ENCODE measurements at places on chromosomes 6 and 20.

DNA sequence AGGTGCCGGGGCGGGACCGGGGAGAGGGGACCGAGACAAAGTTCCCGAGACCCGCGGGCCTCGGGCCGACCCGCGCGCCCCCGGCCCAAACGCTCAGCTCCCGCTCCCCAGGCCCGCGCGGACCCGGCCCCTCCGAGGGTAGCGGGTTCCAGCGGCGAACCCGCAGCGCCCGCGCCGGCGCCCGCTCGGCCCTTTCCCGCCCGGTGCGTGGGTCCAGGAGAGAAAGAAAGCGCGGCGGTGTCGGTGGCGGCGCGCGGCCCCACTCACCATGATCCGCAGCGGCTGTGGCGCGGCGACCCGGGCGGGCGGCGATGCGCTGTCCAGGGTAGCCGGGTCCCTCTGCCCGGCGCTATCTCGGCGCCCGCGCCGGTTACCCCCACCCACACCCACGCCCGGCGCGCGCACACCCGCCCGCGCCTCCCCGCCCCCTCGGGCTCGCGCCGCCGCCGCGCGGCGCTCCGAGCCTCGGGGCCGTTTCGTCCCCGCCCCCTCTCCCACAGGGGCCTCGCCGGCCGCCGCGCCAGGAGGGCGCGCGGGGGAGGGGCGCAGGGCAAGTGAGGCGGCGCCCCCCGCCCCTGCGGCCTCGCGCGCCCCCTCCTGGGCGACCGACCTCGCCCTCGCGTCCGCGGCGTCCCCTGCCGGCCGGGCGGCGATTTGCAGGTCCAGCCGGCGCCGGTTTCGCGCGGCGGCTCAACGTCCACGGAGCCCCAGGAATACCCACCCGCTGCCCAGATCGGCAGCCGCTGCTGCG lies at the start of gene ELOVL2:
Gene ELOVL2 (minus strand): TSS at position 345 of the 751 bp plus-strand sequence. CDS start 75 bp downstream, at position 270.
- DNase-seq, result no peak

- DNase-seq, result no peak
These were observed 368.4 kb downstream of the THBS2 start for GRCh38 chr6:168885196-168885595.

- no peak for DNase-seq
These were observed 30.0 kb downstream of the ALDH5A1 start for GRCh38 chr6:24524805-24525204.

GRCh38 chr6:1481286-1481685 lies 91.9 kb downstream of the FOXF2 start:
- no peak for DNase-seq

DNA sequence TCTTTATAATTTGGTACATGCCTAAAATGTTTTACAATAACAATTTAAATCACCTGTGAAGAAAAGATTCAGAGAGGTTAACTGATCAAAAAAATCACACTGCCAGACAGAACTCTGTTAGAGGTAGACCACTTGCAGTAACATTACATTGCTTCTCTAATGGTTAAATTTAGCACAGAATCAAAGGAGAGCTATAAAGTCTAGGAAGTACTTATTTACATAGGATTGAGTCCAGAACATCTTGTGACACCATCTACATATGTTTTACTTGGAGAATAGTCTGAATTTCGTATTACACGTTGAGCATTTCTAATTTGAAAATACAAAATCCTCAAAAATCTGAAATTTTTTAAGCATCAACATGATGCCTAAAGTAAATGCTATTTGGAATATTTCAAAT lies 17.2 kb upstream of the TBC1D20 start:
- DNase-seq, result no peak

DNA sequence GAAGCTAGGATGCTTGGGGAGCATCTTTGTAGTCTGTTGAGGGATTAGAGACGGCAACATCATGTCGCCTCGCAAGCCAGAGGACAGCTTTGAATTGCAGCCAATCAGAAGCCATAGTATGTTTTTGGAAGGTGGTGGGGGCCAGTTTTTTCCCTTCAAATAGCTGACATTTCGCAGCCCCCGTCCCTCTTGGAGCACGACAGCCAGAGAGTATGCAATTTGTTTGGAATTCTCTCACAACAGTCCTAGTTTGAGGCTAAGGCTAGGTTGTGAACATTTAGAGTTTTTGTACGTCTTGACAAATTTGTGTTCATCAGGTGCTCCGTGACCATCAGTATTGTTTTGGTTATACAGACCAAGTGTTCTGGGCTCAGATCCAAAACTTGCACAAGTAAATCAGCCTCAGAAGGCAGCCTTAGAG lies 83.3 kb downstream of the PLCB1 start:
- DNase-seq, result no peak

DNA sequence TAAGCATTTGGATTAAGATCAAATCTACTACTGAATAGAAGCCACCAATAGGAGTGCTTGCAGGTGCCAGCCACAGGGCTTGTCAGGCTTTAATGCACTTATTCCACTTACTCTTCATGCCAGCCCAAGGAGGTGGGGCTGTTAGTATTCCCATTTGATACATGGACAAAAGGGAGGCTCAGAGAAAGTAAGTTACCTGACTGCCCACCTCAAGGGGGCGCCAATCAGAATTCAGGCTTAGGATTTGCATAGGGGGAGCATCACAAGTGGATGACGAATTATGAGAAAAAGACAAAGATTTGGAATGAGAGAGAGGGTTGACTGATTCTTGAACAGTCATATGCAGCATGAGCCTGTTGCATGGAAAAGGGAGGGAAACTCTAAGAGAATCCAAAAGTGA lies 188.4 kb upstream of the TSHZ2 start:
- DNase-seq, result no peak

GRCh38 chr20:46050444-46050843 lies 21.4 kb downstream of the SLC12A5 start:
- no peak for DNase-seq

GRCh38 chr6:157877573-157878438 lies 54.8 kb downstream of the SNX9 start:
- DNase-seq, result no peak

- DNase-seq, result no peak
These were observed 28.1 kb downstream of the SNRNP48 start for GRCh38 chr6:7617801-7618764.

DNA sequence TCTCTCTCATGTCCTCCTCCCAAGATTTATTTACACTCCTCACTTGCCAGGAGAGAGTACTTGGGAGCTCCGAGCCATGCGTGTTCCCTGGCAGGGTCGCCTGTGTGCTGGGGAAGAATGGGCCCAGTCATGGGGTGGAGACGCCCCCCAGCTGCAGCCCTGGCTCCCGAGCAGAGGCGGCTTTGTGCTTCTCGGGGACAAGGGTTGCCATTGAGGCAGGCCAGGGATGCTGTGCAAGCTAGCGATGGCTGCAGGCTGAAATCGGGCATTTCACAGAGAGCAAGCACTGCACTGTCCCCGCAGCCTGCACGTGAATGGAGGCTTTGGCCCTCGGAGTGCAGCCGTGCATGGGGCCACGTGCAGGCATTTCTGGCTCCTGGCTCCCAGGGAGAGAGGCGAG lies 23.8 kb downstream of the PHACTR3 start:
- DNase-seq, result no peak

- no peak for DNase-seq
These were observed 64.1 kb downstream of the NRN1 start for GRCh38 chr6:5942591-5942990.
